ENCODE measurements at places on chromosomes 7 and 10. TPM values are rescaled to one million over a fixed set of nuclear protein-coding genes. Genes with fewer than 3 reads are reported as not detected.

GRCh38 chr7:108358553-108358952 is 97.7 kb downstream of the NRCAM start:
- no peak for DNase-seq

DNA sequence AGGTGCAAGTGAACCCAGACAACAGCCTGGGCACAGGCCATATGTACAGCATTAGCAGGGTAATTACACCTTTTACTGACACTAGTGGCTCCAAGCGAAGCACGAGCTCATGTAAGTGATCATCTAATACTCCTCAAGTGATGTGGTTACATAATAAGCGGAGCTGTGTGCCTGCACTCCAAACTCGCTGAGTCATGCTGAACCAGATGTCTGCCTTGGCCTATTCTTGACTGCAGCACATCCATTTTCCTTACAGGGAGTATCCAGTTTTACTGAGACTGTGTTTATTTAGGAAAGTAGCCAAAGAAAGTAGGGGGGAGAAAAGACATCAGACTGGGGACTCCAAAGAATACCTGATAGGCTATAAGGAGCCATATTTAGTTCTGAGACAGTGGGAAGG is 90.1 kb downstream of the GRM3 start:
- no peak for DNase-seq

DNA sequence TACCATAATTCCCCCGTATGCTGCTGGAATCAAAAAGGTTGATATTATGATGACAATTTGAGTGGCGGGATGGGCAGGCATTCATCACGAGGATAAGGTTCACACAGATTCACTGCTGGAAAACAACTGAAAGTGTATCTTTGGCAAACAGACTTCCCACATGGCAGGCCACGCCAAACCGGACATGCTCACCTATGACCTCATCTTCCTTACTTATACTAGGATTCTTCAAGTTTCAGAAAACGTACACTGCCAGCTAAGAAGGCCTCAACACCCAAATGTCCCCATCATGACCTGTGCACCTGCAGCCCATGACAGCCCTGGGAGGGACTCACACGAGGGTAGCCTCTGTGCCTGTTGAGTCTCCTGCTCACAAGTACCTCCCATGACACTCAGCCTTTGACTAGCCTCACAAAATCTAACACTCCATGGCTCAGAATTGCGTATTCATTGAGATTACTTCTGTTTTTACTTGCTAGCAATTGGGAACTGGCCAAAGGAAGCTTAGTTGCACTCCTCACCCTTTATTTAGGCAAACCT is 259.0 kb upstream of the GHITM start:
- no peak for DNase-seq

GRCh38 chr10:47016564-47016963 is 105.3 kb downstream of the PTPN20 start:
- DNase-seq = no peak

GRCh38 chr10:113063043-113063967 is 113.3 kb downstream of the TCF7L2 start:
- DNase-seq = peak; percentile 65

DNA sequence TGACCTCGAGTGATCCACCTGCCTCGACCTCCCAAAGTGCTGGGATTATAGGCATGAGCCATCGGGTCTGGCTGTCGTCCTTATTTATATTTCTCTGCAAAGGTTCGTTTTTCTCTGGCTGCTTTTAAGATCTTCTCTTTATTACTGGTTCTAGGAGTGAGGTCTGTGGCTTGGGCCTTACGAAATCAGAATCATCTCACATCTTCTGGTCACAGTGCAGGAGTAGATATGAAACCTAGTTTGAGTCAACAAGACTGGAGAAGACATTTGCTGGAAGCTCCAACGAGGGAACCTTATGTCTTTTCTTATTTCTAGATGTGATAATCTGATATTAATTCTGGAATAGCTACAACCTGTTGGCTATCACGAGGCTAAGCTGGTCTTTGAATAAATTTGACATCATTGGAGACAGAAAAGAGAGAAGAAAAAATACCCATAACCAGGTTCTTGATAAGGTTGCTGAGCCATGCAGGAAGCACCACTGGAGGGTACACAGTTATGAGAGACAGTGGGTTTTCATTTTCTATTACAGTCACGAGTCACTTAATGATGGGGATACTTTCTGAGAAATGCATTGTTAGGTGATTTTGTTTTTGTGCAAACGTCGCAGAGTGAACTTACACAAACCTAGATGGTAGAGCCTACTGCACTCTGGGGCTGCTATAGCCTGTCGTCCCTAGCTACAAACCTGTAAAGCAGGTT is 25.6 kb upstream of the IL15RA start:
- no peak for DNase-seq

DNA sequence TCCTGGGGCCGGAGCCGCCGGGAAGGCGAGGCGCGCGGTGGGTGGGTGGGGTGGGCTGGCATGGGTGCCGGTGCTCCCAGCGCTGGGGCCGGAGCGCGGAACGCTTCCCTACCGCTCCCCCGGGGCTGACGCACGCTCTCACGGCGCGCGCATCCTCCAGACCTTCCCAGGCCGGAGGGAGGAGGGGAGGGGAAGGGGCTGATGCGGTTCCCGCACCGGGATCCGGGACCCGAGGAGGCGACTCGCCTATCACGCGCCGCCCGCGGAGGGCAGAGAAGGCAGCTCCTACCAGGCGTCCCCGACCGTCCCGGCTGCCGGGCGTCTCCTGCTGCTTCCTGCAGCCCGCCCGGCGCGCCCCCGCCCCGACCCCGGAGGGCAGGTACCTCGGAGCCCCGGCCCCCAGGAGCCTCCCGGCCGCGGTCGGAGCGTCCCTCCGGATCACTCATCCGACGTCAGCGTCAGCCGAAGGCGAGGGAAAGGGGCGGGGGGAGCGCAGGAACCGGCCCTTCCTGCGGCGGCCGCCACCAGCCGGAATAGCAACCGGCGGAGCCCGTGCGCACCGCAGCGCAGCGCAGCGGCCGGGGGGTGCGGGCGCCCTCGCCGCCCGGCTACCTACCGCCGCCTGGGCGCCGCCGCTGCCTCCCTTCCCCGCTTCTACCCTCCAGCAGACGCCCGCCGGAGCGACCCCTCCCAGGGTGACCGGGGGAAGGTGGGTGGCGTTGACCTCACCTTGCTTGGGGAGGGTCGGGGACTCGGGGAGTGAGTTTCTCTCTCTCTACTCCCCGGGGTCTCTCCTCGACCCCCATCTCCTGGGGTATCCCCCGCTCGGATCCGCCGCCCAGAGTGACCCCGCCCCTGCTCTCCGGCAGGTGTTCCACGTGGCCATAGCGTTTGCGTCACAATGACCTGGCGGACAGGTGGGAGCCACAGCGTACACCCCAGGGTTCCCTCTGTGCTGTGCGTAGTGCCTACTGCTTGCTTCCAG is at the start of gene ICA1:
ICA1 (minus strand) TSS at position 457 of the 985 bp plus-strand sequence. CDS start 26,241 bp downstream, outside the sequence.
- DNase-seq = peak; percentile 77

- peak; percentile 100 for DNase-seq
Observed at GRCh38 chr7:156640257-156640948, at the start of gene RNF32. Gene RNF32 (plus strand): TSS chr7:156640774. CDS start chr7:156643878, 3,104 bp downstream.

- DNase-seq = no peak
Observed at GRCh38 chr10:33109788-33110469, 151.9 kb upstream of the ITGB1 start.

- no peak for DNase-seq
Observed at GRCh38 chr10:68086011-68086410, 10.9 kb upstream of the HERC4 start.

ATG9B gene
- 2.2 TPM for total RNA-seq

SLC13A1 gene
- 0.04 TPM for total RNA-seq

OR9A2 gene
- total RNA-seq = not detected

ALOX5 gene
- total RNA-seq = 0.92 TPM

FOXI2 gene
- total RNA-seq = not detected

SYCE1 gene
- not detected for total RNA-seq

SLC26A4 gene
- total RNA-seq = 0.54 TPM

TMEM273 gene
- total RNA-seq = 63.1 TPM

All from K562 (cell line).